ENCODE measurements at places on chromosomes 16 and 17.

DNA sequence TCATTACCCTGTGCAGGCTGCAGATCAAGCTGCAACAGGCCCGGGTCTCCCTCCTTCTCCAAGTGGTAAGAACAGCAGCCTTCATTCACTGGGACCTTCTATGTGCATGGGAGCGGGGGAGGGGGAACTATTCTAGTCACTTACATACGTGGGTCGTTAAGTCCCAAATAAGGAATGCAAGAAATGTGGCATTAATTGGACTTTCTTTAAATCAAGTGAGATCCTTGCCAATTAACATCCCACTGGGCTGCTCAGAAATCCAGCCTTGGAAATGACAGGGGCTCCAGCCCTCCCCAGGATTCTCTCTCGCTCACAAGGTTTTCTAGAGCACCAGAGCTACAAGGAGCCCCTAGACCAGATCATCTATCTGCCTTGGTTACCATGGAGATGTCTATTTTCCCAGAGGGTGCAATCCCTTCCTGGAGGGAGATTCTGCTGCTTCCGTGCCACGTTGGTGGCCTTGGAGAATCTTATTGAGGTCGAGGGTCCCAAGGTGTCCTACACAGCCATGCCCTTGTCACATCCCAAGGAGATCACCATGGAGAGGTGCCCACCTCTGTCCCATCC, 5.2 kb upstream of the EIF1 start:
- no peak for DNase-seq

GRCh38 chr16:76541070-76541469, 263.9 kb downstream of the CNTNAP4 start:
- DNase-seq: no peak

DNA sequence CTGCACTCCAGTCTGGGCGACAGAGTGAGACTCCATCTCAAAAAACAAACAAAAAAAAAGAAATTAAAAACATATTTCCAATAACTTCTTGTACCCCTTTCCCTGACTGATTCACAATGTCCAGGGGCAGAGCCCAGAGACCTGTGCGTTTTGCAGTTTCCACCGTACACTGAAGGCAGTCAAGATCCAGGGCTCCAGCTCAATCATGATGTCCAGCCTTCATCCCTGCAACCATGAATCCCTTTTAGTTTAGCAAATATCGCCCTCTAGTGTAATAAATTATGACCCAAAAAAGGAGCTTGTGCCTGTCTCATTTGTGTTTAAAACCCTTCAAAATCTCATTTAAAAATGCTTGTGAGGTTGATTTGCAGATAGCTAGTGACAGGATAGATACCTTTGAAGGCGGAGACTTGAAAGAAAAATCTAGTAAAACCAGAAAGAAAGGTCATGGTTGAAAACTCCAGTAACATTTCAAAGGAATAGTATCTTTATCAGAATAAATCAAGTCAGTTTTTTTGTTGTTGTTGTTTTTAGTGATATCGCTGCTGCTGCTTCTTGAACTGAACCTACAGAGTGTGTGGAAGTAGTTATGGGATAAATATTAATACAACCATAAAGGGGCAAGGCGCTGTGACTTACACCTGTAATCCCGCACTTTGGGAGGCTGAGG, 3.7 kb upstream of the ERN1 start:
- peak; percentile 43 for DNase-seq

- DNase-seq: no peak
Measured at GRCh38 chr17:62172492-62173291, 107.6 kb upstream of the MED13 start.

DNA sequence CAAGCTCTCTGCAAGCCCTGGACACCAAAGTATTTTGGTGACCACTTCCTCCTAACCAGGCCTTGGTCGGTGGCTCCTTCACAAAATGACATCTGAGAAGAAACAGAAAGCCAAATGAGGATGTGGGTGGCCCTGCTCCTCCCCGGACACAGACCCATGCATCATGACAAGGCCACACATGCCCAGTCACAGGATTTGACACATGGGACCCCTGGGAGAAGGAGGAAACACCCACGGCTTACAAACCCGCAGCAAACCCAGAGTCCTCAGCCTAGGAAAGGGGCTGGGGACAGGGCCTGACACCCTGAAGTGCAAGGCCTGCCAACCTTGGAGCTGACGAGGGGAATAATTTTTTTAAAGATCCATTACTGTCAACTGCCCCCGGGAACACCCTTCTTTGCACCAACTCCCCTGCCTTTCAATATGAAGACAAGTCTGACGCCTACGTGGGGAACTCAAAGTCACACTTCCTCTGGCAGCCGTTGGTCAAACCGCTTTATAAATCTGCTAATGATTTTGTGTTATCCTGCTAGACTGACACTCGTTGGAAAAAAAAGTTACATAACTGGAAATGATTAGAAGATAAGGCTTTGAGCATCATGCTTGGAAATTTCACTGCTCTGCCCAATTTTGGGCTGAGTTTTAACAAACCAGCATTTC, 41.3 kb downstream of the GAS7 start:
- no peak for DNase-seq

DNA sequence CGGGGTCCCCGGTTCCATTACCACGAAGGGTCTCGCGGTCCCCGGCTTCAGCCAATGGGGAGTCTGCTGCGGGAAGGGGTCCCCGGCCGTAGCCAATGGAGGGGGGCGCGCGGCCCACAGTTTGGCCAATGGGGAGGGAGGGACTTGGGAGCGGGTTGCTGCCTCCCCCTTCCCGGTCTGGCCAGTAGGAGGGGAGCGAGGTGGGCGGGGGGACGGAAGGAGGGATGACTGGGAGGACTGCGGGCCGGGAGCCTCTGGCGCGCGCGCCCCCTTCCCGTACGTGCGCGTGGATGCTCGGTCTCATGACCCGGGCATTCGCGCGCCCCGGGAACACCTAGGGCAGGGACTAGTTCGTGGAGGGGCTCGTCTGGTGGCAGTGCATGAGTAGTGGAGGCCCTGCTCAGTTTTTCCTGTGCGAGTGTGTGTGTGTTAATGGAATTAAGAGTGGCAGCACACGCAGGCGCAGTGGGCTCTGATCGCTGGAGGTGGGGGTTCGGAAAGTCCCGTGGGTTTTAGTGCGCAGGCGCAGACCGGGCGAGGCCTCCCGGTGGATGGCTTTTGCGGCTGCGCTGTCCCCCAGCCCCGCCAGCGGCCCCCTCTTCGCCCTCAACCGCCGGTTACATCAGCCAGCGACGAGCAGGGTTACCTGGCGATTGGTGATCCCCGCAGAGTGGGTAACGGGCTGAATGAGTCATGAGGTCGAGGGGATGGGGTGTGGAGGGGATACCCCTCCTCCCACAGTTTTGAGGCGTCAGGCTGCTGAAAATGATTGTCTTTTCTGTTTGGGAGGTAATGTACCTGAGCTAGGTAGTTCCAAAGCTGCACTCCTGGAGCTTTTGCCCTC, 1.3 kb downstream of the ATXN2L start:
- peak; percentile 76 for DNase-seq

DNA sequence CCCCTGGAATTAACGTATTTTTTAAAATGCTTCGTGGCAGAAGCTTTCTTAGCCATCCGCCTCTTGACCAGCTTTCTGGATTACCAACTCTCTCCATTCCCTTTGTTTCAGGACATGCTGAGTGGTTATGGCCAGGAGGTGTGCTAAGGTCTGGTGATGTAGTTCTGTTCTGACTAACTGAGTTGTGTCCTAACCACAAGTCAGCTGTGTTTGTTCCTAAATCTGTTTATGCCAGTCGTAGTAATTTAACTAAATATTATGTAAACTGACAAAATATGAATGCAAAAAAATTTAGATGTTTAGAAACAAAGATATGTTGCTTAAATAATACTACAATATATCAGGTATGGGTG, 61.6 kb downstream of the MRTFB start:
- DNase-seq: no peak

DNA sequence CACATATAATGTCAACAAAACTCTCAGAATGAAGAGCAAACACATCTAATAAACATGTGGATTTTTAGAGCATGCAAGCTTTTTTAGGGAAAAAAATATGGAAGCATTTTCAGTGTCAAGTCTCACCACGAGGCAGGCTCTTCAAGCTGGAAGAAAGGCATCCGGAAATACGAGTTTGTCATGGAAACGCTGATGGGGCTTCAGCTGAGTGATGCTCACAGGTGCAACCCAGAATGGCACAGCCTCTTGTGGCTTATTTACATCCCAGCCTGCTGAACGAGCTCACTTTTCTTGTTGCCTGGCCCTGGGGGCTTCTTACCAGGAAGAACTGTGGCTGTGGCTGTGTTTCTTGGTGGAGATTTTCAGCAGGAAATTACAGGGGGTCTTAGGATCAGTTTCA, 24.1 kb upstream of the DYNLL2 start:
- DNase-seq: no peak
